ENCODE measurements at places on chromosomes 7 and 10. TPM values are rescaled to one million over a fixed set of nuclear protein-coding genes. Genes with fewer than 3 reads are reported as not detected.

DNA sequence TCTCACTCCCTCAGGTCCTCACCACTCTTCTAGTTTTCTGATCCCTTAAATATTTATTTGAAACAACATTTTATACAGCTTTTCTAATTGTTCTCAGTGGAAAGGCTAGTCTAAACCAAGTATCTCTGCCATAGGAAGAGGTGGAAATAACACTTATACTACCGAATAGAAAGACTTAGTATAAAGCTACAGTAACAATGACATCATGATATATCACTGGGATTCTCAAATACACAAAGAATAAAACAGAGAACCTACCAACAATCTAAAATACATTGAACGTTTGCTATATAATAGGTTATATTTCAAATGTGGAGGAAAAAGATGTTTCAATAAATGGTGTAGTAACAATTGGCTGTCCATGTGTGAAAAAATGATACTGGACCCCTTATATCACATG is 142.9 kb downstream of the KMT2C start:
- DNase-seq, result no peak

NPFFR1 gene
- not detected for total RNA-seq

LRRTM3 gene
- not detected for total RNA-seq

GRCh38 chr10:132447446-132448247 is 50.6 kb downstream of the PWWP2B start:
- peak; percentile 84 for DNase-seq

INHBA gene
- total RNA-seq, result 2.1 TPM

GIGYF1 gene
- 4.0 TPM for total RNA-seq

DNA sequence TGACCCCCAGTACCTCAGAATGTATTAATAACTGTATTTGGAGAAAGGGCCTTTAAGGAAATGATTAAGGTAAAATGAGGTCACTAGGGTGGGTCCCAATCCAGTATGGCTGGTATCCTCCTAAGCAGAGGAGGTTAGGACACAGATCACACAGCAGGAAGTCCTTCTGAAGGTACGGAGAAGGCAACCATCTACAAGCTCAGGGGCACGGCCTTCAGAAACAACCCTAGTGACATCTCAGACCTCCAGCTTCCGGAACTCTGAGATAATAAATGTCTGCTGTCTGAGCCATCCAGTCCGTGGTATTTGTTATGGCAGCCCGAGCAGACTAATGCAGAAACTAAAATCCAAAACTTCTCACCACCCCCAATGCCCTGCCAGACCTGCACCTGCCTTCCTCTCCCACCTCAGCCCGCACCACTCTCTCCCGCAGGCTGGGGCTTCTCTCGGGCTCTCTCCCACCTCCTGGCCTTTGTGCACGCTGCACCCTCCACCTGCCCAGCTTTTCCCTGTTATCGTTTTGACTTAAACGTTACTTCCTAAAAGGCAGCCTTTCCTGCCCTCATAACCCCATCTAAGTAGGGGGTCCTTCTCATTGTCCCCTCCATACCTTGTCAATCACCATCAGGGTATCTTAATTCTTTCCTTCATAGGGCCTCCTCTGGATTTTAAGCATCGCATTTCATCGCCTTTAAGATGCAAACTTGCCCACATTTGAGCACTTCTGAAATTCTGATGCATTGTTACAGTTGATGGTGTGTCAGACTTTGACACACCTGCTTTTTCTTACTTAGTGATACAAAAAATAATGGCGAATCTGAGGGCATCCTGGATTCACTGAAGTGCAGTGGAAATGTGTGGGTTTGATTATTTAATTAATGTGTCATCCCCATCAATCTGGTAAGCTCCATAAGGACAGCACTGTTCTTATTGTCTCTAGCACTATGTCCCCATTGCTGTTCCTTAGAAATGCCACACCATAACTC is 32.2 kb upstream of the AQP1 start:
- DNase-seq, result no peak

ERVW-1 gene
- 0.02 TPM for total RNA-seq

BTBD16 gene
- not detected for total RNA-seq

DNA sequence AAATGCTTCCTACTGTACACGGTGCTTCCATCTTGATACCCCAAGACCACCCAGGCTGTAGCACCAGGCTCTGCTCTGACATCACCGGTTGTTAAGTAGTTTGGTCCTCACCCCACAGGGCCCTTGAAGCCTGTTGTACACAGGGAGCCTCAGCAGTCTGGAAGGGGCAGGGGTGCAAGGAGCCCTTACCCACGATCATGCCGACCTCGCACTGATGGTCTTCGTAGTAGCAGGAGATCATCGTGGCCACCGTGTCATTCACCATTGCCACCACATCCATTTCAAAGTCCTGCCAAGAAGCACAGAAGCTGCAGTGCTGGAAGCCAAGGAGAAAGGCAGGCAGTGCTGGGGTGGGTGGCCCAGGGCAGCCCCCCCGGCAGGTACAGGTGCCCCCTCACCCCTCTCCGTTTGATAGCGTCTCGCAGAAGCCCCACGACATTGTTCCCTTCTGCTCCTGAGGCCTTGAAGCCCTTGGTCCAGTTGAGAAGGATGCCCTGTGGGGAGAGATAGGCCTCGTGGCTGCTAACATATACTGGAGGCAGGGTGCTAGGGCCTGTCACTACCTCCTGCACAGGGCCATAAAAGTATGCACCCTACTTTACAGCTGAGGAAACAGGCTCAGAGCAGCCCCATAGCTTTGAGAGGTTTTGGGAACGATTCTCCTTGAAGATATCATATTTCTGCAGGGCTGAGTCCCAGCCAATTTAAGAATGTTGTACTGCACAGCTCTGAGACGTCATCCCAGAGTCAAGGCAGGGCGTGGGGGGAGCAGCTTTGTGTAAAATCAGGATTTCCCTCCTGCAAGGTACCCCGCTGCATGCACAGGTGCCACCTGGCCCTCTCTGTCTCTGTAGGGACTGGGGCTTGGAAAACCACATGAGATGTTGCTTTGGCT is 8.7 kb upstream of the MYL7 start:
- no peak for DNase-seq

CRHR2 gene
- total RNA-seq, result not detected

GRCh38 chr7:102055181-102055976 is 231.3 kb upstream of the SH2B2 start:
- no peak for DNase-seq

DNA sequence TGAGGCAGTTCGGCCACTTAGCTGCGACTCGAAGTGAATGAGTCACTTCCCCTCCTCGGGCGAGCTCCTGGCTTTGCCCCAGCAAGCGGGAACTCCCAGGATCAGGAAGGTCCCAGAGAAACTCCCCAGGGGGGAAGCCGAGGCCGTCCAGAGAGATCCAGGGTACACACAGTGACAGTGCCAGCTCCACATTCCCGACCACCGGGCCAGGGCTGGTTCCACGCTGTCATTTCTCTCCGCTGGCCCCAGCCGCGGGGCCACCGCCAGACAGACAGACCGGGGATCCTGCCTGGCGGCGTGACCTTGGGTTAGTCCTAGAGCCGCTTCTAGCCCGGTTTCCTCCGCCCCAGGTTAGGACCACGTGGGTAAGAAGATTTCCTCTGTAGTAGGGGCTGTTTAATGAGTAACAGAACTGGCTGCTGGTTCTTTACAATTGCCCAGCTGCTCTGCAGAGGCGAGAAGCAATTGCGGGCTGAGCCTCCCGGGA is 463 bp upstream of the UPP1 start:
- DNase-seq, result peak; percentile 96

CUBN gene
- 2.0 TPM for total RNA-seq

- DNase-seq, result peak; percentile 67
These were observed 259.2 kb downstream of the HDAC9 start for GRCh38 chr7:18754766-18755165.

DNA sequence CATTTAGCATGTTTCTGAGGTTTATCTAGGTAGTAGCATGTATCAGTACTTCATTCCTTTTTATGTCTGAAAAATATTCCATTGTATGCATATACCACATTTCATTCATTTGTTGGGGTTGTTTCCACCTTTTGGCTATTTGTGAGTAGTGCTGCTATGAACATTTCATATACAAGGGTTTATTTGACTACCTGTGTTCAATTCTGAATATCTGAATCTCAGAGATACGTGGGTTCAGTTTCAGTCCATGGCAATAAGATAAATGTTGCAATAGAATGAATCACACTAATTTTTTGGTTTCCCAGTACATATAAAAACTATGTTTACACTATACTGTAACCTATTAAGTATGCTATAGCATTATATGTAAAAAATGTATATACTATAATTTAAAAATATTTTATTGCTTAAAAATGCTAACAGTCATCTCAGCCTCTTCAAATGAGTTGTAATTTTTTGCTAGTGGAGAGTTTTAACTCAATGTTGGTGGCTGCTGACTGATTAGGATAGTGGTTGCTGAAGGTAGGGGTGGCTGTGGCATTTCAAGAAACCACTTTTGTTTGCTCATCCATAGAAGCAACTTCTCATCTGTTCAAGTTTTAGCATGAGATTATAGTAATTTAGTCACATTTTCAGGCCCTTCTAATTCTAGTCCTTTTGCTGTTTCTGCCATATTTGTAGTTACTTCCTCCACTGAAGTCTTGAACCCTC is 13.9 kb downstream of the PLEKHA1 start:
- no peak for DNase-seq

GRCh38 chr7:152338561-152338960 is 97.2 kb downstream of the KMT2C start:
- DNase-seq, result no peak

Measured in M059J (cell line).